ENCODE measurements at places on chromosomes 6 and 20. TPM values are rescaled to one million over a fixed set of nuclear protein-coding genes. Genes with fewer than 3 reads are reported as not detected.

DNA sequence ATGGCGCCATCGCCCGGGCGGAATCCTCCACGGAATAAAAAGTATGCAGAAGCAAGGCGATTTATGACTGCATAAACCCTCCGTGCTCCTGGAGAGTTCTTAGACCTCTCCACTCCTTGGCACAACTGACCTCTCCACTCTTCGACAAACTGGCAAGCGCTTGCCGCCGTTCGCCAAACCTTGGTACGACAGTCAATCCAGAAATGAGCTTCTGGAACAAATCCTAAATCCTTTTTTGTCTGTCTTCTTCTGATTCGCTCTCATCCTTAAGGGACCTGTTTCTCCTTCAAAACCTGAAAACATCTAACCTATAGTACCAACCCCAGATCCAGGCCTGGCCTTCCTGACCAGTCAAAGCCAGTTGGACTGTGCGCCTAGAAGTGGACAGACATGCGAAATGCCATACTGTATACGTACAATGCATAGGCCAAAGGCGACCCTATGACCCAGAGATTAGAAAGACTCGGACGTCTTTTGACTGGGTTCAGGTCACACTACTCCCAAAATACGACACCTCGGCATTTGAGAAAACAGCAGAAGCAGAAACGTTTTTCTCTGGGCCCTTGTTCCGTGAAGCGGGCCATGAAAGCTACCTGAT is 59.4 kb downstream of the TRIM27 start:
- DNase-seq = no peak

DNA sequence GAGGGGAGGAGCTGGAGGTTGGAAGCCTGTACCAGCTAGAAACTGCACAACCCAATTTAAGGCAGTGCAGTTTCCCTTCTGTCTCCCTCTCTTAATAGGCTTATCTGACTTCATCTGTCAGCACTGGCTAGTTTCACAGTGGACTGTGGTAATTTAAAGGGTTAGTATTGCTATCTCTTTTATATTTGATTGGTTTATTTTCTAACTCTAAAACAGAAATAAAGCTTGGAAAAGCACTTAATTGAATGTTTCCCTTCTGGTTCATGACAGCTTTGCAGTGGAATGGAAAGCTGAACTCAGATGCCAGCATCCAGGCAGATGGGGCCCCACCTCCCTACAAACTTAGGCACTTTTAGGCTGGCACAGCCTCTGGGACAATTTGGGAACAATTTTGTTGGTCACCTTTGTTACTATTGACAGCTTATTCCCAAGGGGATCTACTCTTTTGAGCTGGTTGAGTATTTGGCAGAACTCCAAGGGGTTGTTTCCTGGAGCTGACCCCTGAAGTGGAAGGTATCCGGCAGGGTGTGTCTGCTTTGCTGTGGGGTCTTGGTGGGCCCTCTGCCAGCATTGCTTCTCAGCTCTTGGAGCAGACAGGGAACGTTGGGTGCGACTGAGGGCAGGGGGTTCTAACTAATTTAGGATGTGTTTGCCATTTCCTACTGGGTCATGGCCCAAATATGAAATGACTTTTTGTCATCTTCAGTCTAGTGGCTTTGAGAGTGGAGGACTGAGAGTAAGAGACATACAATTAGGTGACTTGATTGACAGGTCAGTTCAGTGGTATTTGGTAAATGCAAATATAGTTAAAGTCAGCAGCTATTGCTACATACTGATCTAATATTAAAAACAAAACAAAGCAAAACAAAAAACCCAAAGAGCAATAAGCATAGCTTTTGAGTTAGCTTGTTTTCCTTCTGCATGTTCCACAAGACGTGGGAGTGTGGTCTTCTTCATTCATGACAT is 9.3 kb downstream of the SH3BGRL2 start:
- DNase-seq = peak; percentile 47

- peak; percentile 20 for DNase-seq
Measured at GRCh38 chr20:2902291-2902690, 29.0 kb downstream of the PTPRA start.

GRCh38 chr6:167113935-167114910 is 8.7 kb upstream of the CCR6 start:
- DNase-seq = no peak

DNA sequence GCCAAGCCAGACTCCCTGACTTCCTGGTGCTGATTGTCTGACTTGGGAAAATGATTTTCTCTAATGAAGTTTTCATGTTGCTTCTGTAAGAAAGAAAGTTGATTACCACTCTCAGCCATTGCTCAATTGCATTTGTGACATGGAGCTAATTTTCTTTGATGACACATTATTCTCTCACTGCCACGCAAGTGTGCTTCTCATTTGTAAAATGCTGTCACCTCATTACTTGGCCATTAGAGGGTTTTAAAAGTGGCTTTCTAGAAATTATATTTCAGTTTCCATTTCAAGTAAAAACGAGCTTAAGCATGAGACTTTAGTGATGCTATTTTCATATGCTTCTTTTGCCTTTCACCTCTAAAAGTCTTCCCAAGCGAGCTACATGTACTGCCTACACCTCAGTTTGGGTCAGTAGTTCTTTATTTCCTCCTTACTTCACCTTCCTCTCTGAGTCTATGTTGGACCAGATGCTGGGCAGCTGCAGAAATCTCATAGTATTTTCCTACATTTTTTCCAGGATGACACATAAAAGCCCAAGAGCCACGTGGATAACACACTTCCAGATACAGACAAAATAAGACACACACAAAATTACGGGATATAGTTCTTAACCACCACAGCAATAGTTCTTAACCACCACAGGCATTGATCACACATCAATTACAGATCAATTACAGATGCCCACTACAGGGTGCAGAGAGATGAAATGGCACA is 6.3 kb upstream of the FAM210B start:
- no peak for DNase-seq

DNA sequence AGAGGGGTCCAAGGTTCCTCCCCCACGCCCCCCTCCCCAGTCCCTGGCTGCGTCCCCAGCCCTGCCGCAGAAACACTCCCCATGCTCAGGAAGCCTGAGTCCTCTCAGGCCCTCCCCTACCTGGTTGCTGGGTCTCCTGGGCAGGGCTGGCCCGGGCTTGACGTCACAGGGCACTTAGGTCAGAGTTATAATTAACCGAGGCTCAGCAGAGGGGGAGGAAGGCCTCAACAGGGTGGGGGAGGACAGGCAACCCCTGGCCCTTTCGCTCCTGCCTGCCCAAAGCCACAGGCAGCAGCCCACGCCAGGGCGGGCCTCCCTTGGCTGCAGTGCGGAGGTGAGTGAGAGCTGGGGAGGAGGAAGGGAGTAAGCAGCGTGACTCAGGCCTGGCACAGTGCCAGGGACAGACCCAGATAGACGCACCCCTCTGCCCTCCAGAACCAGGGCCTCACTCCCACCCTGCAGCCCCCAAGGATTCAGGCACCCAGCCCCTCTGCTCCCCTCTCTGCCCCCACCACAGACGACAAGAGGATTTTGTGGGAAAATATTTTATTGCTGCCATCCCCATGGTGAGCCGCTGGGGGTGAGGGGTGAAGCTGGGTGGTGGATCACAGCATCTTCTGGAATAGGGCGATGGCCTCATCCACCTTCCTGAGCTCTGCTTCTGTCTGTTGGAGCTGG is at the start of gene VWA7:
Gene VWA7 (minus strand): TSS at position 340 of the 678 bp plus-strand sequence. CDS start 549 bp downstream, outside the sequence.
- peak; percentile 55 for DNase-seq

HBS1L gene
- total RNA-seq = 74.8 TPM

TINAG gene
- total RNA-seq = not detected

MICA gene
- total RNA-seq = 31.4 TPM

All from lung microvascular endothelial cell (primary cell).